NCI-H1436 treated with DMSO at 0.1 percent for 48 hours (cell line): ENCODE measurements at places on chromosomes 2 and 18.
A peak's percentile ranks its signal among the peaks of the same experiment; 100 is the strongest.

- DNase-seq, result no peak
Observed at GRCh38 chr2:98944775-98945174, 8.8 kb upstream of the CRACDL start.

DNA sequence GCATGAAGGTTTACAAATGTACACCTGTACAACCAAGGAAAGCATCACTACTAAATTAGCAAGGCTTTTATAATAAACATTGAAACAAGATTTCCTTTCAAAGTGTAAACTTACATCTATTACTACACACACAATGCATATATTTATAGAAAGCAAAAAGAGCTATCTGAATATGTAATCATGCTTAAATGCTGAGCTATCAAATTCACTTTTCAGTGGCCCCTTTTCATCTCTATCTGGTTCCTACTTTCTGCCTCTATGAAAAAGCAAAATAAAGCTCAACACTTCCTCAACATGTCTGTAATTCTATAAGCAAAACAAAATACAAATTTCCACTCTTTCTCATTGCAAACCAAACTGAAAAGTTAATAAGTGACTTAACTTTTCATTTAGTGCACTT, 25.5 kb upstream of the SDC1 start:
- no peak for DNase-seq

DNA sequence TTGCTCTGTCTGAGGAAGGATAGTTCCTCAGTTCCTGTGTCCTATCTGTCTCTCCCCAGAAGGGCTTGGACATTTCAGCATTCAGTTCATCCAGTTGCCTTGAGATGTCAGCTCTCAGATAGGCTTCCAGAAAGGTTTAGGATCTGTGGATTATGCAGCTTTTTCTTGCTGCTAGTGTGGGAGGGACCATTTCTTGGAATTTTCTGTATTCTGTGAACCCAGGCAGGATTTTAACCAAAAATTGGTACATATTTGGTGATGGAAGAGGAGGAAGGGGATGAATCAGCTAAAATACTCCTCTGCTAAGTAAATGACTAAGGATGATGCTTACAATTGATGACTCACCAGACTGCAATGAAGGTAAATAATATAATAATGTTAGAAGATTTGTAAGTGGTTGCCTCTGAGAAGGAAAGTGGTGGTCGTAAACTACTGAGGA, 58.6 kb upstream of the DOCK10 start:
- DNase-seq, result no peak

DNA sequence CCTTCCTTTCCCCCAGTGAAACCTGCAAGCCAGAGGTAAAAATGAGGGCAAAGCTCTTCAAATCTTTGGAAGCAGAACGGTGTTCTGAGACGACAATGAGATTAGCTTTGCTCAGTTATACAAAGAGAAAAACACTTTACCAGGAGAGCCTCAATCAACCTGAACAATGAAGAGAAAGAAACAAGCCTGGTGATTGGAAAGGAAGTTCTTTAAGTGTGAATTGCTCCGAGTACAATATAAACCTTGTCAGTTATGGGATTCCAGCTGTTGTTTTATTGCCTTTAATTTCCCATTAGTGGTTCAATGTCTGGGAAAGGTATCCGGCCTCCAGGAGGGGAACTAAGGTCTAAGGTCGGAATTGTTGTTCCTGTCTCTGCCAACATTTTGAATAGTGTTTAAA, 901.6 kb downstream of the EPHA4 start:
- DNase-seq, result peak; percentile 67

DNA sequence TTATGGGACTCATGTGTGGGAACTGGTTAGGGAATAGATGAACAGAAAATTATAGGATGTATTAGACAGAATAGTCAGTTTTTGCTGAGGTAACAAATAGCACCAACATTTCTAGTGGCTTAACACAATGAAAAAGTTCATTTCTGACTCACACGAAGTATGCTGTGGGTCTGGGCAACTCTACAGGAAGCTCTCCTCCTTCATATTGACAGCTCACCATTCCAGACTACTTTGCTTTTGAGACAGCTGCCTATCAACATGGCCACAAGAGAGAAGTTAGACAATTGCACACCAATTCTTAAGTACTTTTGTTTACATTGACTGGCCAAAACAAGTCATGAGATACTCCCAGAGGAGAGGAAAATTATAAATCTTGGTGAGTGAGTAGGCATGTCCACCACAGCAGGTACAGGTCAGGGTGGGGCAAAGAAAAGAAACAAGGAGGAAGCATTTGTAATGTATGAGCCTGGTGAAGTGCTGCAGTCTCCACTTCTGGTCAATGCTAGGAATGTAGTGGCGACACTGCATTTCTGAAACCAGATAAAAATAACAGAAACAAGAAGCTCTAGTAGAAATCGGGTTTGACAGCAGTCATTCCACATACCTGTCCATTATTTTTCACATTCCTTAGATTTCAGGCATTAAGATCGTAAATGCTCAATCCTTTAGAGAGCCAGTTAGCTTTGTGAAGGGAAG, 141.6 kb downstream of the ICOS start:
- DNase-seq, result no peak

GRCh38 chr2:144453486-144454158, 66.3 kb downstream of the ZEB2 start:
- DNase-seq, result no peak

- DNase-seq, result no peak
Observed at GRCh38 chr2:164784376-164784775, 57.2 kb downstream of the COBLL1 start.

DNA sequence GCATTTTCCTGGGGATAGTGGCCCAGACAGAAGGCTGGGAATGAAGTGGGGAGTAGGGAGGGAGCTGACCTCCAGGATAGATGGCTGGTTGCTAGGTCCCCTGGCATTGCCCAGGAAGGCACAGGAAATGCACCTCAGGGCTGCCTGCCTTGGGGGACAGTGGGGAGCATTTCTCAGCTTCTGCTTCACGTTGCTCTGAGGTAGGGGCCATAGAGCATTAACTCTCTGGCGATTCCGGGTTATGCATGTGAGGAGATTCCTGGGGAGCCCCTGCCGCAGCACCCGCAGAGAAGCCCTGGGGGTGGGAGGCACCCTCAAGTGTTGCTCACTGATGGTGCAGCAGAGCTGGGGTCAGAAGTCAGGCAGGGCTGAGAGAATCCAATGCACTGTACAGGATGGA, 256.5 kb downstream of the CYP26B1 start:
- no peak for DNase-seq

DNA sequence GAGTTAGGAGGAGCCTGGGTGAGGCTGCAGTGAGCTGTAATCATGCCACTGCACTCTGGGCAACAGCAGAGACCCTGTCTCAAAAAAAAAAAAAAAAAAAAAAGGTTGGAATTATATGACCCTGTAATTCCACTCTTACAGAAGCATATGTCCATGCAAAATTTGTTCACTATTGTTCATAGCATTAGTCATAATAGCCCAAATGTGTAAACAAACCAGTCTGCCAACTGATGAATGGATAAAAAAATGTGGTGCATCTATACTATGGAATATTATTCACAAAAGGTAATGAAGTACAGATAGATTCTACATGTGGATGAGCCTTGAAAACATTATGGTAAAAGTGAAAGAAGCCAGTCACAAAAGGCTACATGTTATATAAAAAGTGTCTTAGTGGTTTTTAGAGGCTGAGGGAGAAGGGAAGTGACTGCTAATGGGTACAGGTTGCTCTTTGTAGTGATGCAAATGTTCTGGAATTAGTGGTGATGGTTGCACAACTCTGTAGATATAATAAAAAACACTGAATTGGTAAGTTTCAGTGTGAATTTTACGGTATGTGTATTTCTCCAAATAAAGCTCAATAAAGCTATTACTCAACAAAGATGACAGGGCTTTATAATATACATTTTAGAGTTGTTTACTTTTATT, 9.4 kb downstream of the COA5 start:
- no peak for DNase-seq

DNA sequence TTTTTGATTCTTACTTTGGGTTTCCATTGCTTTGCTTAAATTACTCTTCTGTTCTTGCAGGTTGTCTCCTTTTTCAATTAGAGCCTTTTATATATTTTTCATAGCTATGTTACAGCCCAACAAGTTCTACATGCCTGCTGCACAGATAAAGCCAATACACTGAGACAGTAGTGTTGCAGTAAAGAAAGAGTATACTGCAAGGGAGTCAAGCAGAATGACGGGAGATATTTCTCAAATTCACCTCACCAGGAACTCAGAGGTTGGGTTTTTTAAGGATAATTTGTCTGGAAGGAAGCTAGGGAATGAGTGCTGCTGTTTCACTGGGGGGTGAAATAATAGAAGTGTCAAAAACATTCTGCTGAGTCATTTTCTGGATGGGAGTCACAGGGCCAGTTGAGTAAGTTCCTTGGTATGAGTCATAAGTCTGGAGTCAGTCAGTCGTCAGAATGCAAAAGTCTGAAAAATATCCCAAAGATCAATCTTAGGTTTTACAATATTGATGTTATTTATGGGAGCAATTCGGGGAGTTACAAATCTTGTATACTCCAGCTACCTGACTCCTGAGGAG, 193.0 kb upstream of the RGPD4 start:
- no peak for DNase-seq

GRCh38 chr18:31746396-31746795, 14.3 kb downstream of the SLC25A52 start:
- no peak for DNase-seq

DNA sequence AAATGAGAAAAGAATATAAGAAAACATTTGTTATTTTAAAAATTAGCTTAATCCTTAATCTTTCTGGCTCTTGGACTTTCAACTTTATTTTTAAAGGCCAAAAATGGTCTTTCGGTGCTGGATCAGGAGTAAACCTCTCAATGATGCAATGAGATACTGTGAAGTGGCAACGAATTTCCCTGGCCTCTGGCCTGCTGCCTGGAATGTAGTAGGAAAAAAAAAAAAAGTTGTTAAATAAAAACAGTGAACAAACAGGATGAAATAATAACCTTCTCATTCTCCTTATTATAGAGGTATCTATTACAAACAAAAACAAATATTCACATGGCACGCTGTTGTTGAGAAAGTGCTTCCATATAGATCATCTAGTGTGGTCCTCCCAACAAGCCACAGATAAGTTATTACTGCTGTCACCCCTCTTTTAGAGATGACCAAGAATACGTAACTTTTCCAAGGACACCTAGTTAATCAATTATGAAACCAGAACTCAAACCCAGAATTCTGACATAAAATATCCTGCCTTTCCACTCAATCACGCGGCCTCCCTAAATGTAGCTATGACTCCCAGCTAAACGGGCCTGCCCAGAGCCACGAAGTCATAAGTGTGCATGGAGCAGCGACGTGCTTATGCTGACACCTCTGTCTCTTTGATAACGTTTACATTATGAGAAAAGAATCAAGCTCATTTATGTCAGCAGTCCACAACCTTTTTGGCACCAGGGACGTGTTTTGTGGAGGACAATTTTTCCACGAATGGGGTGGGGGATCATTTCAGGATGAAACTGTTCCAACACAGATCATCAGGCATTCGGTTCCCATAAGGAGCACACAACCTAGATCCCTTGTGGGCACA, 170.9 kb downstream of the BCL2 start:
- no peak for DNase-seq

- DNase-seq, result no peak
Observed at GRCh38 chr2:229719926-229720647, 5.7 kb upstream of the DNER start.

- DNase-seq, result no peak
Observed at GRCh38 chr2:7681881-7682461, 764.8 kb downstream of the RNF144A start.

- DNase-seq, result no peak
Observed at GRCh38 chr2:111161971-111162370, 41.3 kb downstream of the BCL2L11 start.

GRCh38 chr2:225112362-225113126, 70.3 kb upstream of the DOCK10 start:
- DNase-seq, result no peak

GRCh38 chr2:74333175-74333574, 10.0 kb downstream of the SLC4A5 start:
- no peak for DNase-seq

- no peak for DNase-seq
Observed at GRCh38 chr2:11406958-11407381, 59.0 kb downstream of the E2F6 start.

DNA sequence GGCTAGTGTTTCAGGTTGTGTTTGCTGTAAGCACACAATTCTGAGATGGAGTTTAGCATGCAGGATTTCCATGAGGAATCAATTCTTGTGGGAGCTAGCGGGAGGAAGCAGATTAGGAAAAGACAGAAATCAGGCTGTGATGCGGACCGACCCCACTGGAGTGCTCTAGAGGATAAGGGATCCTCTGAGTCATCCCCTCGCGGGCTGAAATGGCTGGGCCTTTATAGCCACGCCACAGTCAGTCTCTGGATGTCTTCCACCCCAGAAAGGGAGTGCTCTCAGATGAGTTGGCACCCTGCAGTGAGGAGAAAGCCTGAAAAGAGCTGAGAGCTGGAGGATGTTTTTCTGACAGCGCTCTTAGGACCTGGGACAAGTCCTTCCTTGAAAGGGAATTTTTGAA, 102.4 kb downstream of the GALNT3 start:
- no peak for DNase-seq

DNA sequence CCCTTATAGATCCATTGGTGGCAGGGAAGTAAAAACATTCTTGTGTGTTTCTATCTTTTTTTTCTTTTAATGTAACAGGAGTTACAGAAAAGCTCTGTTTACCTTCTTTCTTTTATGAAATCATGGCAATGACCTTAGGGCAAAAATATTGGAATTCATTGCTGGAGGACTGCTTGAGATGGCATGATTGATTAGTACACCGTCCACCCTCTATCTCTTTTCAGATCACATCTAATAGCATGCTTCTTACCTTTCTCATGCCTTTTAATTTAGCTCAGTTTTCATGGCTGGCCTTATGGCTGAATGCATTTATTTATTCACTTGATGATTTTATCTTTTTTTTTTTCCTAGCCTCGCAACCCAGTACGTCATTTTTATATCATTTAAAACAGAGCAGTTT, 177.6 kb upstream of the CDH20 start:
- DNase-seq, result no peak

- no peak for DNase-seq
Observed at GRCh38 chr2:106970471-106971261, 84.7 kb upstream of the ST6GAL2 start.

GRCh38 chr2:33484042-33484621, 7.7 kb downstream of the RASGRP3 start:
- no peak for DNase-seq

GRCh38 chr2:9053534-9053931, 50.0 kb upstream of the MBOAT2 start:
- no peak for DNase-seq

DNA sequence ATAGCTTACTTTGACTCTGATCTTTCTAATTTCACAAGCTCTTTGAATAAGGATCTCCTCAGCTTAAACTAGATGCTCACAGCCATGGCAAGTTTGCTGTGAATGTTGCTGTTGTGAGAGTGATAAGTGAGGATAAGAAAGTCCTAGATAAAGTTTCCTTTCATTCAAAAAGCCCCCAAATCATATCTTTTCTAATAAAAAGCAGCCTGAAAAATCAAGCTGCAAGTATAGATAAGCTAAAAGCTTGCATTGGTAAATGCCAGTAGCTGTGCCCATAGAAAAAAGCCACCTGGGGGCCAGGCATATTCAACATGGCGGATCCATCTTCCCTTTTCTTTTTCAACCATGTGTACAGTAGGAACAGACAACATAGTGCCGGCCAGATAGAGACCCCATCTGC, 4.3 kb downstream of the NLRC4 start:
- DNase-seq, result no peak
